ENCODE measurements at places on chromosomes 11 and 22. TPM values are rescaled to one million over a fixed set of nuclear protein-coding genes. Genes with fewer than 3 reads are reported as not detected.
A peak's percentile ranks its signal among the peaks of the same experiment; 100 is the strongest.

- DNase-seq: no peak
These were observed 38.3 kb downstream of the WT1 start for GRCh38 chr11:32396991-32397390.

GRCh38 chr11:120139316-120140069 lies 1.6 kb upstream of the TRIM29 start:
- DNase-seq: no peak

GRCh38 chr22:40055143-40055883 lies 60.6 kb downstream of the FAM83F start:
- DNase-seq: no peak

- peak; percentile 75 for DNase-seq
These were observed 430 bp downstream of the CDC42EP1 start for GRCh38 chr22:37560608-37561211.

GRCh38 chr11:47485107-47485506 lies 36.2 kb upstream of the RAPSN start:
- no peak for DNase-seq

- no peak for DNase-seq
These were observed 5.5 kb downstream of the KRTAP5-6 start for GRCh38 chr11:1702506-1702905.

GRCh38 chr11:76984743-76985142 lies 49.5 kb upstream of the B3GNT6 start:
- DNase-seq: no peak

DNA sequence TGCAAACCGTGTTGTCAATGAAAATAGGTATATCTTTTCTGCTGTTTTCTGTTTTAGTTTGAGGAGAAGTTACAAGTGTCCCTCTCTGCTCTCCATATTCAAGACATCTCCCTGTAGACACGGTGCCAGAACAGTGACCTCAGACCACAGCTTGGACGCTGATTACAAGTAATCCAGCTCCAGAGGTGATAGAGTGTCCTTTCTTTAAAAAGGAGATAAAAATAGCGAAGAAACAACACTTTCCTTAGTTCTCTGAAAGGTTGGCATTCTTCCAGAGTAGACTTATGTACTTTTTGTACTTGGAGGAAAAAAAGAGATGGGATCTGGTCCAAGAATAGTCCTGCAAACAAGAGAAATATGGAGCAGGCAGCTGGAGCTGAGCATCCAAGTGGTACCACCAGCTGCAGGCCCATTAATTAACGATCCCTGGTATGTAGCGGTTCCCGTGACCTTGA lies 43.0 kb upstream of the WT1 start:
- DNase-seq: no peak

Gene TPP1
- polyA plus RNA-seq: 21.0 TPM

DNA sequence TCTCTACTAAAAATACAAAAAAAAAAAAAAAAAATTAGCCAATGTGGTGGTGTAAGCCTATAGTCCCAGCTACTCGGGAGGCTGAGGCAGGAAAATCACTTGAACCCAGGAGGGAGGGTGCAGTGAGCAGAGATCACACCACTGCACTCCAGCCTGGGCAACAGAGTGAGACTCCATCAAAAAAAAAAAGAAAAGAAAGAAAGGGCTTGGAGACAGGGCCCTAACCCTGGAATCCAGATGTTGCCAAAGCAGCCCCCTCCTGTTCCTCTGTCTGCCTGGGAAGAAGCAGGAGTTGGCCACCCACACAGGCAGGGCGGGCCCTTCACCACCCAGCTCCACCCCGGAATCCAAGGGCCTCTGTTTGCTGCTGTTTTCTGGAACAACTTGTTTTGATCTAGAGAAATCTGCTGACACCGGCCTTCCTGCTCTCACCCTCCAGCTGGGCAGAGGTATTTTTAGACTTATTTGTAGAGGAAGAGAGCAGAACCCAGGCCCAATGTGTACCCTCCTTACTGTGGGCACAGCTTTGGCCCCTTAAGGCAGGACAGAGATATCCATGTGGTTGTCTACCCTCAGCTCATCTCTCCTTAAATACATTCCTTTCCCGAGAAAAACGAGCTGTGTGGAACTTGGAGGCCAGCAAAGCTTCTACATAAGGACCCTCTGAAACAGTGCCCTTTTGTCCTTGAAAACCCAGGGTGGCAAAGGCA lies 2.7 kb upstream of the NEAT1 start:
- DNase-seq: peak; percentile 94

Gene FIBIN
- 2.7 TPM for polyA plus RNA-seq

Gene HTR3B
- not detected for polyA plus RNA-seq

DNA sequence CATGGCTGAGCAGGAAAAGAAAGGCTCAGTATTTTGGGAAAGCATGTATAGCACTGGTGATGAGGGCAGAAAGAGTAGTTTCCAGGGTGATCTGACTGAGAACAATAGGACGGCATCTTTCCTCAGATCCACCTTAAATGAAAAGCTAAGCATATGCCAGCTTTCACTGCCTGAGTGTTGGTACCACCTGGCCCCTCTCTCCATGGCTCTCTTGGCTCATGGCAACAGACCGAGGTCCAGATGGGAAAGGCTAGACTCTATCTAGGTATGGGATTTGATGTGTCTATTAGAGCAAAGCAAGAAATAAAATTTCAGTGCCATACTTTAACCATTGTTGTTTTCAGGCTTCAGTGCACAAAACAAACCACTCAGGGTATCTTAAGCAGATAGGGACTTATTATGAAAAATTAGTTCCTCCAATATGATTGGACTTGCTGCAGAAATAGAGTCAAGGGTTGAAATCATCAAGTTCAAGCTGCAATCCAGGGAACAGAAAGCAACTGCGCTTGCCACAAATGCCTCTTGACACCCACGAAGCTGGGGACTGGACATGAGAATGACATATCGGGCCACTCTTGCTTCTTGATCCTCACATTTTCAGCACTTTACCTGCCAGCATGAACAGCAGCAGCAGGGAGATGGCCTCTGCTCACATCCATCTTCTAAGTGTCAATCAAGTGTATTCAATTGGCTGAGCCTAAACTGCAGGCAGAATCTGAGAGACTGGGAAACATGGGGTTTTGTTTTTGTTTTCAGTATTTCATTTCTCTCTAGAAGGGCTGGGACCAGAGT lies 64.0 kb upstream of the SNX19 start:
- DNase-seq: no peak

- DNase-seq: peak; percentile 92
These were observed at the start of gene BUD13 for GRCh38 chr11:116772443-116773202. Gene BUD13 (minus strand): TSS chr11:116772987. CDS start chr11:116772964, 23 bp downstream.

Gene IFITM10
- polyA plus RNA-seq: 0.53 TPM

- DNase-seq: no peak
These were observed 36.1 kb upstream of the ADSL start for GRCh38 chr22:40310081-40310767.

Gene MORC2
- 36.1 TPM for polyA plus RNA-seq

DNA sequence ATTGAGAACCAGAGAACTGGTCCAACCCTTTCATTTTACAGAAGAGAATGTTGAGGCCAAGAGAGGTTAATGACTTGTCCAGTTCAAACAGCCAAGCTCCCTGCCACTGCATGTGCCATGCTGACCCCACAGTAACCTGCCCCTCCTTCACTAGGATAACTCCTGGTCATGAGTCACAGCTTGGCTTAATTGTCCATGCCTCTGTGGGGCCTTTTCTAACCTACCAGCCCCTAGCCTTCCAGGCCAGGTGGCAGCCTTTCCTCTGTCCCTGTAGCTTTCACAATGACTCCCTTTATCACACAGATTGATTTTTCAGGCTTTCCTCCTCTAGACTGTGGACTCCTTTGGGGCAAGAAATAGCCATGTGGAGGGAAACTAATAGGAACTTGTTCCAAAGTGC lies 97.2 kb downstream of the PIWIL4 start:
- no peak for DNase-seq
